GM23338 (cell line): ENCODE measurements at places on chromosomes 6 and 20.

DNA sequence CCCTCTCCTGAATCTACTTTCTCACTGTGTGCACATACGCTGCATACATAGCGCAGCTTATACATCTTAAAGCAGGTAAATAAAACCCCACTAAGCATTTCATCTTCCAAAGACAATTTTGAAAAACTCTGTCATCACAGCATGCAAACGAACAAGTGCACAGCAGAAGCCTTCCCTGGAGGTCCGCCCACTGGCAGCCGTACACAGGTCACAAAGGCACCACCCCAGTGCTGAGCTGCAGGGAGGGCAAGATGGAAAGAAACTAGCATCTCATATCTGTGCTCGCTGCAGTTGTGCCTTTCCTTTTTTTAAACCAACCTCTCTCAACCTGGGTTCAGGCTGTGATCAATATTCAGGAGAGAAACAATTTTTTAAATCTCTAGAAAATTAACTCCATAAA, 73.3 kb downstream of the HUS1B start:
- no peak for DNase-seq

DNA sequence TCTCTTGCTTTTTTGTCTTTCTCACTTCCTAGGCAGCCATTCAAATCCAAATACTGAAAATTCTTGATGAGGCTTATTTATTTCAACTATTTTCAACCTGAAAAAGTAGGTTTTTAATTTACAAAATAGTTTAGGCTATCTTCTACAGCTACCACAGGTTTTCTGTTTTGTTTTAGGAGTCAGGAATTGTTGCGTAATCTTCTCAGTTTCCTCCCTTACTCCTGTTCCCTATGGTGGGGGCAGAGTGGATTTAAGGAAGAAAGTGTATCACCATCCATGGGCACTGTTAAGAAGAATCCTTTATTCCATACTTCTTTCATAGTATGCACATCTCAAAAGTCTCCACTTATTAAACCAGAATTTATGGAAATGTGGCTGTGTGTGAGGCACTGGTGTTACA, 182.4 kb downstream of the KHDC1L start:
- no peak for DNase-seq

DNA sequence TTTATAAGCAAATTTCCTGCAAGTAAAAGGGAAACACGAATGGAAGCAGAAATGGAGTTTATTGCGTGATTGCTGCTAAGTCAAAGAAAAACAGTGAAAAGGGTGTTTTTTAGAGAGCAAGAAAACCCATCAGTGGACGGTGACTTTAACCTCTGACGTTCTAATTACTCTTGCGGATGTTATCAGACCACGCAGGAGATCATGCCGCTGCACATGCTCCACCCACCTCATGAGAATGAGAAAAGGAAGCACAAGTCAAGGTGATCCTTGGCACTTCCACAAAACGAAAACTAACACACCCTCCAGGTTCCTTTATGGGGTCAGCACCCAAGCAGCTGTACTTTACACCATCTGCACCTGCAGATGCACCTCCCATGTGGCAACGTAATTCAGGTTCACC, 45.0 kb downstream of the LYRM4 start:
- no peak for DNase-seq

GRCh38 chr20:34312544-34313217, 9.5 kb upstream of the AHCY start:
- peak; percentile 97 for DNase-seq

DNA sequence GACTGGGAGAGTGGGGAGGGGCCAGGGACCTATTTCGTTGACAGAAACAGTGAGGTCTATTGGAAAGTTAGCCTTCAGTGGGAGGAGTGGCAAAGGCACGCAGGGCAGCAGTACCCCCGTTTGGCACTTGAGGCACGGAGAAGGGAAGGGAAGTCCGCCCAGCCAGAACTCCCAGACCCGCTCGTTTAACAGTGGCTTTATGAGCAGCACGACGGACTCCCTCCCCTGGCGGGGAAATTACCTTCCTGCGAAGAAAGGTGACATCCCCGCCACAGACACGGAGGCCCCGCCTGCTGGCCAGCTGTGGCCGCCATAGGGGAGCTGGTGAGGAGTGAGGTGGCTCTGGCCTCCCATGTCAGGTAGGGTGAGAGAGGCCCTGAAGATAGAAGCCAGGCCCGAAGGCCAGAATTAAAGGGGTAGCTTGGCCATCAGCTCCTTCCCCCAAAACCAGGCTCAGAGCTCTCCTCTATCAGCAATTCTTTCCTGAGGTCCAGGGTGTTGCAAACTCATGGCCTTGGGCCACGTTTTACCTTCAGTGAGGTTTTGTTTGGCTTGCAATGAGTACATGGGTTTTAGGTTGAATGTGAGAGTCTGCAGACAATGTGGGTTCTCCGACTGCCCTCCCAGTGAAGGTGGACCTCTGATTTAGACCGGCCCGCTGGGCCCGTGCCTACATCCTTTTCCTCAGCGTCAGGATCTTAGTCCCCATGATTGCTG, 123.7 kb downstream of the MRPL14 start:
- DNase-seq: peak; percentile 64

- no peak for DNase-seq
These were observed 118.9 kb upstream of the NXT1 start for GRCh38 chr20:23231561-23232218.

DNA sequence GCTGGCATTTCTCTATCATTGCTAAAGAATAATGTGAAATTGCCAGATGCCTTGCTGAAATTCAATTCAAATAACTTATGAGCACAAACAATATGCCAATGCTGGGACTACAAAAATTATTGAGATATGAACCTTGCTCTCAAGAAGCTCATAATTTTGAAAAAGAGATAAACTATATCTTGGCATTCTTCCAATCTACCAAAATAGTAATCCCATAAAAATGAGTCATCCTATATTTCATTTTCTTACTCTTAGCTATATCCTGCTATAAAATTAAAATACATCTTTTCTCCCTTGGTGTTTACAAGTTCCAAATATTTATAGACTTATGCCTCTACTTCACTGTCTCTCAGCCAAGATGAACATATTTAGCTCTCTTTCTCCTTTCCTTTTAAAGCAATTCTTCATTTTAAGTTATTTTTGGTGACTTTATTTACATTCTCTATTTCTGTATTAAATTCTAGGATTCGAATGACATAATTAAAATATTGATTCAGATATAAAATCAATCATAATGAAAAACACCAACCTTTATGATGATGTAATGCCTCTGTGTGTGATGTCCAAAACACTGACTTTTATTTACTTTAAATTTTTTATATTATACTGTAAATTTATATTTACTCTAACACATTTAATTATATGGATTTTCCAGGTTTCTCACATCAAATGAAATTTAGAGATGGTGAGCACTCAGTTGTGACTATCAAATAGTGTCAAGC, 152.6 kb downstream of the CDK19 start:
- no peak for DNase-seq

GRCh38 chr20:46057856-46058598, 29.0 kb downstream of the SLC12A5 start:
- DNase-seq: peak; percentile 93

GRCh38 chr20:15930311-15931305, 642.6 kb downstream of the KIF16B start:
- peak; percentile 69 for DNase-seq

- DNase-seq: no peak
These were observed 27.1 kb upstream of the RIPK1 start for GRCh38 chr6:3041147-3041546.

DNA sequence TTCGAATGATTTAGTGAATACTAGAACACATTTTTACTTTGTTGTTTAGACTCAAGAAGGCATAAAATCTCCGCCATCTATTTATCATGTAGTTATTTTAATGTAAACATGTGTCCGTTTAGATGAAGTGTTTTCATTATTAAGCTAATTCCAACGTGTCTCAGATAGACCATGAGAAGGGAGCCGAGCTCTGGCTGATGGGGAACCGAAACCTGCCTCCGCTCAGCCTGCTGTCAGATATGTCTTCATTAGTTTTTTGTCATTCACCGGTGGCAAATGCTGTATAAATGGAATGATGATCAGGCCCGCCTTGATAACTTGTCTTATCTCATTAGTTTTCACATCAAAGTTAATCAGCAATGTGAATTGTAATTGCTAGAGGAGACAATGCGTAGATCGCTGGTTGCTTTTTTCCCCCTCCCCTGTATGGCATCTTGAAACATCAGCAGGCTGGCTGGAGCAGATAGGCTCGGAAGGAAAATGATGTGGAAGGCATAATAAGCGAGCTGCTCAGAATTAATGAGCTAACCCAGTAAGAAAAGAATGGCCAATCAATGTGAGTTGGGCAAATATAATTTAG, 136.4 kb downstream of the LINC00237 start:
- no peak for DNase-seq

GRCh38 chr6:53672237-53672636, 6.7 kb upstream of the KLHL31 start:
- no peak for DNase-seq

DNA sequence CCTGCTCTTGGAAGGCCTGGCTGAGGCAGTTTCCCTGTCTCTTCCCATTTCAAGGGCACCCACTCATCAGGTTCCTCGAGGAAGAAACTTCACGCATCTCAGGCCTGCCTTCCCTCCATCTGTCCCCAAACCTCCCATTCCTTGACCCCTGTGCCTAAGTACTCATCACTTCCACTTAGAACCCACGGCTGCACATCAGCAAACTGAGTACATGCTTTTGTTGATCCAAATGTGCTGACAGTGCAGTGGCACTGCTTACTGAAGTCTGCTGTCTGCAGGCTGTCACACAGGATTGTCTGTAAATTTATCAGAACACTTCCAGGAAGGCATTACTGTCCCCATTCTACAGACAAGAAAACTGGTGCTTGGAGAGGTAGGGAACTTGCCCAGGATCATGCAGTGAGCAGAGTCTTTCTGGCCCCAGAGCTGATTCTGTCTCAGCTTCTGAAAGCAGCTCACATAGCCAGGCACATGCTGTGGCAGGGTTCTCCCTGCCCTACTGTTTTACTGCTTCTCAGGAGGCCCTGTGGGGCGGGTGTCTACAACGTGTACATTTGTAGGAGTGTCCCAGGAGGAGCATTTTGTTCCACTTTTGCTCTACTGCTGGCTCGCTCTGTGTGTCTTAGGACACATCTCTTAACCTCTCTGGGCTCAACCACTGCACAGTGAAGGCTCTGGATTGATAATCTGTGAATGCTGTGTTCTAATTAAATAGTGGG, 64.2 kb upstream of the XRN2 start:
- no peak for DNase-seq

- DNase-seq: no peak
These were observed 53.1 kb downstream of the PHACTR1 start for GRCh38 chr6:12769556-12770256.

DNA sequence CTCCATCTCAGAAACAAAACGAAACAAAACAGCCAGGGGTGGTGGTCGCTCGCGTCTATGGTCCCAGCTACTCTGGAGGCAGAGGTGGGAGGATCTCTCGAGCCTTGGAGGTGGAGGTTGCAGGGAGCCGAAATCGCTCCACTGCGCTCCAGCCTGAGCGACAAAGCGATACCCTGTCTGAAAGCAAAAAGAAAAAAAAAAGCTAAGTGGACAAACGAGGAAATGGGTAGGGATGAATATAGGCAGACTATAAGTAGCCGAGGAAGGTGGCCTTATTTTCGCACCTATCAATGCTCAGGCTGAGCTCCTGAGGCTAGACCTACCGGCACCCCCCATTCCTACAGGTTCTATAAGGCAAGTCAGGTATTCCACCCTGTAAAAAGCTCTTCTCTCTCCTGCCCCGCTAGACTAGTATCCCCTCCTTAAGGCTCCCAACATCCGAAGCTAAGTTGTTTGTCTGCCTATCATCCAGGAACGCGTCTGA, 650 bp upstream of the CASP8AP2 start:
- peak; percentile 49 for DNase-seq

DNA sequence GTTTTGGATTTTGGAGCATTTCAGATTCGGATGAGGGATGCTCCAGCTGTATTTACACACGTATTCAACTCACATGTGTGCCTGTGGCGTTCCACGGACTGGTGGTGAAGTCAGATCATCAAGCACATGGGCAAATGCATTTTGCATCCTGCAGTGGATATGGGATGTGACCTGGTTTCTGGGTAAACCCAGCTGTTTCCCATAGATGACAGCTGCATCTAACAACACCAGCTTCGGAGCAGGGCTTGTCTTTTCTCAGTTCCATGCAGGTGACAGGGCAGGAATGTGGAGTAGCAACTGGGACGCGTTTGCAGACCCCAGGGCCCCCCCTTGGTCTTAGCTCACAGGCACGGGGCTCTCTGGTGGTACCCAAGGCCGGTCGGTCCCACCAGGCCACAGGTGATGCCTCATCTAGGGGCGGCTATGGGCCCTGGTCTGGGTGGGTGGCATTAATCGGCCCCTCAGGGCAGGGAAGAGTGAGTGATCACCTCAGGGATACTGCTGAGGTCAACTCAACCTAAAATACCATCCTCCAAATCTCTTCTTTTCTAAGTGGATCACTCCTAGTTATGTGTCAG, 83.2 kb downstream of the RAMACL start:
- DNase-seq: no peak

DNA sequence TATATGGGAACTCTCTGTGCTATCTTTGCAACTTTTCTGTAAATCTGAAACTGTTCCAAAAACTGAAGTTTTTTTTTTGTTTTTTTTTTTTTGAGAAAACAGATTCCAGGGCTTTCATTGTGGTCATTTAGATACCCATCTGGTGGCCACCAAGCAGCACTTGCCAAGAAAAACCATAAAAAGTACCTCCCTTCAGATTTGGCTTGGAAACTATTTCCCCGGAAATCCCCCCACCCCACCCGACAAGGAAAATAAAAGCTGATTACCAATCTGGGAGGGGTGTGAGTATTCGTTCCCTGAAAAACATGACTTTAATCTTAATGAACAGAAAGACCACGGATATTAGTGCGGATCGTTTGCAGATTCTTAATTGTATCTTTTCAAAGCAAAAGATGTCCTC, 1.9 kb downstream of the NFATC2 start:
- DNase-seq: no peak

- peak; percentile 37 for DNase-seq
These were observed 72.6 kb downstream of the C6orf52 start for GRCh38 chr6:10621847-10622246.

DNA sequence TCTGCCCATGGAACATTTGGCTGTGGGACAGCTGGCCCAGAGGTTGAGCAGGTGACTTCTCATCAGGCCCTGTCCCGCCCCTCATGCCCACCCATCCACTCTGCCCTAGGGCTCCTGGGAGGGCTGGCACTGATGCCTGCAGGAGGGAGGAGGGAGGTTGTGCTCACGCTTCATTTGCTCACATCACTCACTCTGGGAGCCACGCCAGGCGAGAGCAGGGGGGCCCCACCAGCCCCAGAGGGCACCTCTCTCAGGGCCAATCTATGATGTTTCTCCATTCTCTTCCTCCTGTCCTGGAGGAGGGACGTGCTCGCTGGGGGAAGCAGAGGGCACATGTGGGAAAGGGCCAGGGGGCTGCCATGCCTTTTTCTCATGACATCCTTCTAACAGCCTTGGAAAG, 10.9 kb upstream of the GLP1R start:
- no peak for DNase-seq

- no peak for DNase-seq
These were observed 130.0 kb upstream of the SGK1 start for GRCh38 chr6:134447883-134448387.

- DNase-seq: no peak
These were observed 985 bp downstream of the ZBP1 start for GRCh38 chr20:57619051-57619831.

GRCh38 chr6:27957516-27957915, 475 bp downstream of the OR2B6 start:
- DNase-seq: no peak

- no peak for DNase-seq
These were observed 5.9 kb upstream of the TUBB2B start for GRCh38 chr6:3233321-3233720.

GRCh38 chr6:42692137-42692911, 30.1 kb downstream of the PRPH2 start:
- DNase-seq: no peak

- no peak for DNase-seq
These were observed 505.0 kb upstream of the SLC35B3 start for GRCh38 chr6:8940356-8940755.

GRCh38 chr6:141580988-141581552, 551.7 kb upstream of the GJE1 start:
- no peak for DNase-seq
